ENCODE measurements at places on chromosomes 11 and 22. TPM values are rescaled to one million over a fixed set of nuclear protein-coding genes. Genes with fewer than 3 reads are reported as not detected.

- no peak for DNase-seq
- no peaks in the 10 kb centered on the region for H3K27me3 ChIP-seq
- H3K27ac ChIP-seq: no peak overlapping the region
- no peak overlapping the region for H3K4me3 ChIP-seq
- no peaks in the 10 kb centered on the region for H3K4me1 ChIP-seq
These were observed 18.8 kb downstream of the MUC5B start for GRCh38 chr11:1241706-1242105.

GRCh38 chr11:126880872-126881271 lies 119.7 kb downstream of the KIRREL3 start:
- no peak overlapping the region for H3K4me3 ChIP-seq
- H3K27me3 ChIP-seq: no peaks in the 10 kb centered on the region
- no peak overlapping the region for H3K27ac ChIP-seq
- peaks cover 9% of the 10 kb centered on the region for H3K4me1 ChIP-seq
- H3K36me3 ChIP-seq: no peaks in the 10 kb centered on the region

- H3K27ac ChIP-seq: no peak overlapping the region
- no peaks in the 10 kb centered on the region for H3K27me3 ChIP-seq
- no peak for DNase-seq
- H3K4me1 ChIP-seq: peaks cover 17% of the 10 kb centered on the region
- no peaks in the 10 kb centered on the region for H3K36me3 ChIP-seq
These were observed 174.5 kb upstream of the NTM start for GRCh38 chr11:131195661-131196517.

- H3K27ac ChIP-seq: peak overlapping the region; percentile 23
- H3K27me3 ChIP-seq: no peaks in the 10 kb centered on the region
- H3K4me1 ChIP-seq: peaks cover 7% of the 10 kb centered on the region
These were observed 32.8 kb upstream of the CTTN start for GRCh38 chr11:70365544-70365927.

- no peak overlapping the region for H3K4me3 ChIP-seq
- no peaks in the 10 kb centered on the region for H3K36me3 ChIP-seq
- no peak for DNase-seq
- H3K27ac ChIP-seq: no peak overlapping the region
These were observed 21.7 kb downstream of the KIAA0930 start for GRCh38 chr22:45218976-45219375.

GRCh38 chr11:59473015-59473414 lies at the start of gene OR4D10:
Gene OR4D10 (plus strand): TSS chr11:59473315. CDS start chr11:59477430, 4,115 bp downstream.
- H3K27ac ChIP-seq: no peak within 1 kb of the TSS
- H3K4me3 ChIP-seq: no peak within 1 kb of the TSS
- no peak for DNase-seq

GRCh38 chr22:31142285-31142684 lies 2.0 kb upstream of the PLA2G3 start:
- no peaks in the 10 kb centered on the region for H3K36me3 ChIP-seq
- H3K27me3 ChIP-seq: no peaks in the 10 kb centered on the region
- no peak overlapping the region for H3K27ac ChIP-seq
- H3K4me1 ChIP-seq: peaks cover 27% of the 10 kb centered on the region
- no peak for DNase-seq

- H3K4me3 ChIP-seq: peak overlapping the region; percentile 67
- H3K27ac ChIP-seq: no peak overlapping the region
- peaks cover 5% of the 10 kb centered on the region for H3K27me3 ChIP-seq
- peaks cover 16% of the 10 kb centered on the region for H3K36me3 ChIP-seq
- no peak for DNase-seq
These were observed 3.7 kb upstream of the HSPA8 start for GRCh38 chr11:123065621-123066020.

Gene CHRM1
- total RNA-seq: not detected

Gene CHADL
- total RNA-seq: 0.61 TPM

Gene OR52H1
- total RNA-seq: not detected

Data from neural crest cell (in vitro differentiated cells).